ENCODE measurements at places on chromosomes 6 and 20.
A peak's percentile ranks its signal among the peaks of the same experiment; 100 is the strongest.

DNA sequence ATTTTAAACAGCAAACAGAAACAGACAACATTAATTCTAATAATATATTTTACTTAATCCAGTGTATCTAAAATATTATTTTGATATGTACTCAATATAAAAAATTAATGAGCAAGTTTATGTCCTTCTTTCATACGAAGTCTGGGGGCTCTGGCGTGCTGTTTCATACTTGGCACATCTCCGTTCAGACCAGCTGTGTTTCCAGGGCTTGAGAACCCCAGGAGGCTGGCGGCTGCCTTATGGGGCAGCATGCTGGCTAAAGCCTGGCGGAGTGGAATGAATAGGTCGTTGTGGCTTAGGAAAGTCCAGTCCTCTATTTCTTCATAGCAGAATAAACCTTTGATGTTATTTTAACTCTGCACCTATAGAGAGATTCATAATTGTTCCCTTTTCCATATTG lies 43.3 kb downstream of the DUSP22 start:
- DNase-seq = no peak

DNA sequence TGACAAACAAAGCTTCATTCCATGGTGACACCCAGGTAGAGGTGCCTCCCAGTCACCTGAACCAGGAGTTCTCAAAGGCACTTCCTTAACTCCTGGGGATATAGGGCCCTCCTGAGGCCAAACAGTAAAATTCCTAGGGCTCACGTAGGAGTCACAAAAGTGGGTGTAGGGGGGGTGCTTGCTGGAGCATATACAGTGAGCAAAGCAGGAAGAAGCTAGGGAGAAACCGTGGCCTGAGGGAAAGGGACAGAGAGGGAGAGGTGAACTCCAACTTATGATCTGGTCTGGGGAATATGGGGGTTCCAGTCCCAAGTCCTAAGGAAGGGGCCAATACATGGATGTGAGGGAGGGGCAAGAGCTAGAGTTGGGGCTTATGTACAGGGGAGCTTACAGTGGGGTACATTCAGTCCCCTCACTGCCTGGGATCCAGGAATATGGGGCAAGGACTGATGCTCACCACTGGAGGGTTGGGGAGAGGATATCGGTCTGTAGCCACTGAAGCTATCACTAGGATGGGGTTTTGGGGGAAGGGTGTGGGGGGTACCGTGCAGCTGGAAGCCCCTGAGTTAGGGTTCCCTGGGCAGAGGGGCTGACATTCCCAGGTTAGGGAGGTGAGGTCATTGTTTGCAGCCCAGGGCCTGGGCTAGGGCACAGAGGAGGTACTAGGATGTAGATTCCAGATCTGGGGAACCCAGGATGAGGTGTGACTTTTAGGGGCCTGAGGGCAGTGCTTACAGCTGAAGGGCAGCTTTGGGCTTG lies 950 bp downstream of the PEDS1 start:
- no peak for DNase-seq

DNA sequence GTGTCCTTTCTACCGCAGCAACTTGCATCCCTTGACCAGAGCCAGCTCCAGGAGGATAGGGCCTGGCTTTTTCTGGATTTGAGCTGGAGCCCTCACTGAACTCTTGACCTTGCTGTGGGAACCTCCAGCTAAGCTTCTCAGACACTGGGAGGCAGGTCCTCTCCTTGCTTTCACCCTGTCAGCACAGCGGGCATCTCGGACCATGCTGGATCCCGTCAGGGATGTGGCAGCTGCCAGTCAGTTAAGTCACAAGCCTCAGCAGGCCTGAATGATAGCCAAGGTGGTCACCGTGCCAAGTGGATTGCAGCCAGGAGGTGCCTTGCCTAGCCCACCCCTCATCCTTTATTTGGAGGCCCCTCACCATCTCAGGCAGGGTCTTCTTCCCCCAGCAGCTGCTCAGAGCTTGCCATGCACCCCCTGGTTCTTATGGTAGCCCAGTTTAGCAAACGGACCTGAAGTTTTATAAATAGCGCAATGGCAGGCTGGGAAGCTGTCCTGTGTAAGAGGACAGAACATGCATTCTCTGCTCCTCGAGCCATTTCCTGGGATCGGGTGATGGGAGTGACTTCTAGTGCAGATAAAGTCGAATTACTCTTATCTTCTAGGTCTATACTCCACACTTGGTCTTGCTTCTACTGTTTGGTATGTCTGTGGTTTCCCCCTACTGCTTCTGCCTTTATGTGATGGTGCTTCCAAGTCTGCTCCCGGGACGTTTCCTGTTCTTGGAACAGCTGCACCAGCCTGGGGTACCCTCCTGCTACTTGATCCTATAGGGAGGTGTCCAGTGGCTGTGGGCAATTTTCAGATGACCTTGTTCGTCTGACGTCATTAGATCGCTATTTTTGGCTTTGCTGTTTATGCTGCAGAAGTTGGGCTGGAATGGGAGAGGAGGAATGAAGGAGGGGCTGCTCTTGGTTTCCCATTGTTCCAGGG lies 7.1 kb upstream of the MYLK2 start:
- no peak for DNase-seq

- no peak for DNase-seq
Measured at GRCh38 chr20:41139227-41140093, 2.1 kb downstream of the PLCG1 start.

GRCh38 chr20:47024461-47024937 lies 129.9 kb downstream of the EYA2 start:
- DNase-seq = no peak

- DNase-seq = no peak
Measured at GRCh38 chr20:20505554-20505953, 137.7 kb downstream of the INSM1 start.

GRCh38 chr20:34300256-34300806 lies 2.8 kb downstream of the AHCY start:
- DNase-seq = no peak

DNA sequence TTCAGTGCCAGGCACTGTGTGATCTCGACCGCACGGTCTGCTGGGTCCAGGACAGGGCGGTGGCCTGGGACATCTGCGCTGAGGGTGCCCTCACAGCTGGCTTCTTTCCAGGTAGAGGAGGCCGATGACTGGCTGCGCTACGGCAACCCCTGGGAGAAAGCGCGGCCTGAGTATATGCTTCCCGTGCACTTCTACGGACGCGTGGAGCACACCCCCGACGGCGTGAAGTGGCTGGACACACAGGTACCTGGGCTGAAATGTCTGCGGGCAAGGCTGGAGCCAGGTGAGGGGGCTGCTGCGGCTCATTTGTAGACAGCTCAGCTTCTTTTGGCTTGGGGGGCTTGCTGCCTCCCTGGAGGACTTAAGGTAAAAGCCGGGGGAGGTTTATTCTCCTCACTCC lies 26.6 kb downstream of the PYGB start:
- no peak for DNase-seq

- no peak for DNase-seq
Measured at GRCh38 chr6:45148278-45148677, 179.9 kb upstream of the RUNX2 start.

DNA sequence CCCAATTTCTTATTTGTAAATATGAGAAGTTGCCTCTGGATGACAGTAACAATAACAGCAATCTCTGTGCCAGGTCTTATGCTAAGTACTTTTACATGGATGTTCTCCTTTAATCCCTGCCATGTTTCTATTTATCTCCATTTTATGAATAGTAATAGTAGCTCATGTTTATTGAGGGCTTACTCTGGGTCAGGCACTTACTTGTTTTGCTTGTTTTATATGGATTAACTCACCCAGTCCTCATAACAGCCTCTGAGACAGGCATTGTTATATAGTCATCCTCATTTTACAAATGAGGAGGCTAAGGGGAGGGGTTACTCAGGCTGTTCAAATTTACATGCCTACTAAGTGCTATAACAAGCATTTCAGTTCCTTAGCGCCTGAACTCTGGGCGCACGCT lies 64.3 kb downstream of the ARID1B start:
- DNase-seq = no peak

DNA sequence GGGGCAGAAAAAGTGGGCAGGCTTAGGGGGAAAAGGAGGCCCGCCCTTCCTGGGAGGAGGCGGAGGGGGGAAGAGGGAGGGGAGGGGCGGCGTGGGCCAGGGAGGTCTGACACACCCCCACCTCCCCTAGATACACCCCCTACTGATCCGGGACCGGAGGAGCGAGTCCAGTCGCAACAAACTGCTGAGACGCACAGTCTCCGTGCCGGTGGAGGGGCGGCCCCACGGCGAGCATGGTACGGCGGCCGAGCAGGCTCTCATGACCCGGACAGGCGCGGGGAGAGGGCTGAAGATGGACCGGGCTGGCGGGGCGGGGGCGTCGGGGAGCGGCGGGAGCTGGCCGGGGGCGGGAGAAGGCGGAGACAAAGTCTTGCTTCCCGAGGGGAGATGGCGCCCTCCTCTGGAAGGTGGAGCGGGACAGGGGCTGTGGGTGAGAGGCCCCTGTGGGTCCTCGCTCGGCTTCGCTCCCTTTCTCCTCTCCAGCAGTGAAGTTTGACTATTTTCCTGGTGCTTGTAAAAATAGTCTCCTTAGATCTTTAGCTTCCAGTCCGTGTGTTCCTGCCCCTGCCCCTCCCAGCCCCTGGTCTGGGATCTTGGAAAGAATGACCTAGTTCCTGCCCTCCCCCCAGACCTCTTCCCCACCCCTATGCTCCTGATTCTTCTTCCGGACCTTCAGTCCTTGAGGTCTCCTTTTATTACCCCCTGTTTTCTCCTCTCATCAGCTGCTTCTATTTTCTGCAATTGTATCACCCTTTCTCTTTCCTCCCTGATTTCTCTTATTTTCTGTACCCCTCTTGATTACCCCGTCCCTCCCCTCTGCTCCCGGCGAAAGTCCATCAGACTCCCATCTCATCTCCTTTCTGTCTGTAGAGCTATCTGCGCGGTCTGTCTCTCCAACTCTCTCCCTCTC lies 6.1 kb downstream of the SYNGAP1 start:
- DNase-seq = peak; percentile 74

- DNase-seq = peak; percentile 55
Measured at GRCh38 chr6:34196116-34196832, 40.4 kb upstream of the HMGA1 start.

GRCh38 chr6:107689951-107690642 lies 134.0 kb downstream of the SCML4 start:
- no peak for DNase-seq

- no peak for DNase-seq
Measured at GRCh38 chr6:33827546-33828451, 24.0 kb upstream of the MLN start.

DNA sequence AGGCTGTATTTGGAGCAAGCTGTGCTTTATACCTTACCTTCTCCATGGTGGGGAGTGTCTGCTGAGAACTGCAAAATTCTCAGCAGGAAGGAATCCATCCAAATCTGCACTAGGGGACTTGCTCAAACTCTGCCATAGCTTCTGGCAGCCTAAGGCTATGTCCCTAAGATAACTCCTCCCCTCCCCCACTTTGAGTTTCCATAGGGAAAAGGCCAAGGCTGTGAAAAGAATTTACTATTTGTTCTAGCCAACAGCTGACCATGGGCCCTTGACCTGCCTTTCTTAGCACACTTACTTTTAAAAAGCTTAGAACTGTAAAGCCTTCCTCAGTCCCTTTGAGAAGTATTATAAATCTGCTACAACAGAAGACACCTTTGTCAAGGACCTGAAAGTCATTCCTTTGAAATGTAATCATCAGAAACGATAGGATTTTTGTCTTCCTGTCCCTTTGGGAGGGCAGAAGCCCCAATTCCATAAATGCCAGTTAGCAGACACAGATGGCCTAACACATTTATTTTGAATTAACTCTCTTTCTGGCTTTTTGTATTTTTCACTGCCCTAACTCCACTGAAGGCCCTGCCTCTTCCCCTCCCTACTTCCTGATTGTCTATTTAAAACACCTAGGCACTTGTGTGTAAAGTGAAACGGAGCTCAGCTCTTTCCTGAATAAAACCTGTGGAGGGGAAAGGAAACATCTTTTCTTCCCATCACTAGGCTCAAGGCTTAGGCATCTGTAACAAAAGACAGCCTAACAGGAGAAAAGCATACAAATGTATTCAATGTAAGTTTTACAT lies 157.1 kb downstream of the AKAP7 start:
- no peak for DNase-seq

GRCh38 chr6:105036351-105036750 lies 79.4 kb downstream of the LIN28B start:
- no peak for DNase-seq

GRCh38 chr6:24455061-24455460 lies 34.3 kb downstream of the GPLD1 start:
- no peak for DNase-seq

DNA sequence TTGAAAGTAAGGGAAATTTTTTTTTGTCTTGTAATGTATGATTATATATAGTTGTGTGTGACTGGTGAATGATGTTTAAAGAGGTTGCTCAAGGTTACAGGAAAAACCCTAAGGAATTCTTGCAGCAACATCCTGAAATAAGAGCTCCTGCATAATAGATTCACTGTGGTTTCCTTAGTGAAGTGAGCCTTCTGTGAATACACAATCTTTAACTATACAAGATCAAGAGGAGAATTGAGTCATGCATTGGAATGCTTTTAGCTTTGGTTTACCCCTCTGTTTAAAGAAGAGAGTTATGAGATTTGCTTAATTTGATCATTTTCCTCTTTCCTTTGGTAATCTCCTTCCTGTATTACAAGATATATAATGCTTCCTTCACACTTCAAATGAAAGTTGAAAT lies 141.6 kb upstream of the EYA4 start:
- no peak for DNase-seq

- no peak for DNase-seq
Measured at GRCh38 chr20:17735959-17736621, 36.3 kb downstream of the BANF2 start.

GRCh38 chr6:83341765-83342164 lies 89.1 kb downstream of the ME1 start:
- no peak for DNase-seq

GRCh38 chr6:146914489-146915483 lies 289.4 kb upstream of the STXBP5 start:
- no peak for DNase-seq

DNA sequence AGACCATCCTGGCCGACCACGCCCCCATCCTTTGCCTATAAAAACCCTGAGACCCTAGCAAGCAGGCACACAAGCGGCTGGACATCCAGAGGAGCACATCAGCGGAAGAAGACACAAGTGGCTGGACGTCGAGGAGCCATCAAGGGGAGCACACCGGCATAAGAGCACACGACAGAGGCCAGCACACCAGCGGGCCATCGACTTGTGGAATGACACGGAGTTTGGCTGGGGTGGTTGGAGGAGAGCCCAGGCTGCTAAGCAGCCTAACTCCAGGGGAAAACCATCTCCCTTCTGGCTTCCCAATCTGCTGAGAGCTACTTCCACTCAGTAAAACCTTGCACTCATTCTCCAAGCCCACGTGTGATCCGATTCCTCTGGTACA lies 44.8 kb upstream of the BCLAF1 start:
- DNase-seq = no peak

GRCh38 chr20:38197217-38197616 lies 32.1 kb upstream of the TGM2 start:
- DNase-seq = no peak

Measured in nucleus accumbens (tissue), 56 donors.